ENCODE measurements at places on chromosomes 3 and 15.
A peak's percentile ranks its signal among the peaks of the same experiment; 100 is the strongest.

GRCh38 chr3:8767256-8767666, 2.2 kb downstream of the OXTR start:
- DNase-seq: no peak

DNA sequence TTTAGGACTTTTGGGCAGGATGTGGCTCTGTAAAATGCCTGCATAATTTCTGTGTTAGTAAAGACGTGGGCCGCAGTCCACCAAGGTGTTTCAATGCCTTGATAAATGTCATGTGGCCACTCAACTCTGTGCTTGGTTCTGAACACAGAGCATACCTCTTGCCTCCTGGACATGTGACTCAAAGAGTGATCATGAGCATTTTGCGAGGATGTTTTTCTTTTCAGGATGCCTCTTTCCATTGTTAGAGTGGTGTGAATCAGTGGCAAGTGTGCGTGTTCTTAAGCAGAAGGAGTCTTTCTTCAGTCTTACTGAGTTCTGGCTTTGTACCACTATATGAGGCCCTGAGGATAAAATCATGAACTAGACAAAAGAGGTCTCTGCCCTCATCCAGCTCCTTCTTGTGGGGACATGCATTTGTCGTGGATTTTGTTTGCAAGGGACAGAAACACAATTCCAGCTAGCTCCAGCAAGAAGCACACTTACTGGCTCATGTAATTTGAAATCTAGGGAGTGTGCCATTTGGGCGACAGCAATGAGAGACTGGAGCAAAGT, 363.4 kb downstream of the LRTM1 start:
- DNase-seq: no peak

- DNase-seq: no peak
These were observed 43.6 kb downstream of the RBPMS2 start for GRCh38 chr15:64731805-64732151.

- DNase-seq: no peak
These were observed 1308.0 kb downstream of the ROBO1 start for GRCh38 chr3:78459796-78460195.

GRCh38 chr3:128555841-128556240, 62.8 kb upstream of the GATA2 start:
- DNase-seq: no peak

GRCh38 chr3:47028667-47029066, 49.2 kb downstream of the NBEAL2 start:
- DNase-seq: no peak

DNA sequence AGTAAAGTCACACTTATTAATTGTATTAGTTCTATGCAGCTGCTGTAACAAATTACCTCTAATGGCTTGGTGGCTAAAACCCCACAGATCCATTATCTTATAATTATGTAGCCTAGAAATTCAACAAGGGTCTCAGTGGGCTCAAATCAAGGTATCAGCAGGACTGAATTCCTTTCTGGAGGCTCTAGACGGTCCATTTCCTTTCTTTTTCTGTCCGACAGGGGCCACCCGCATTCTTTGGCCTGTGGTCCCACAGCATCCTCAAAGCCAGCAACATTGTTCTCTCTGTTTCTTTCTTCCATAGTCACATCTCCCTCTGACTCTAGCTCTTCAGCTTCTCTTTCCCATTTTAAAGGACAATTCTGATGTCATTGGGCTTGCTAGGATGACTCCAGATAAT, 276.3 kb upstream of the ZNF717 start:
- DNase-seq: no peak

GRCh38 chr3:157469561-157470294, 33.1 kb downstream of the PTX3 start:
- no peak for DNase-seq

GRCh38 chr3:126121074-126121473, 37.1 kb upstream of the SLC41A3 start:
- no peak for DNase-seq

- no peak for DNase-seq
These were observed 44.6 kb downstream of the ONECUT1 start for GRCh38 chr15:52745326-52746161.

- no peak for DNase-seq
These were observed 20.8 kb downstream of the ARL14 start for GRCh38 chr3:160697637-160698380.

DNA sequence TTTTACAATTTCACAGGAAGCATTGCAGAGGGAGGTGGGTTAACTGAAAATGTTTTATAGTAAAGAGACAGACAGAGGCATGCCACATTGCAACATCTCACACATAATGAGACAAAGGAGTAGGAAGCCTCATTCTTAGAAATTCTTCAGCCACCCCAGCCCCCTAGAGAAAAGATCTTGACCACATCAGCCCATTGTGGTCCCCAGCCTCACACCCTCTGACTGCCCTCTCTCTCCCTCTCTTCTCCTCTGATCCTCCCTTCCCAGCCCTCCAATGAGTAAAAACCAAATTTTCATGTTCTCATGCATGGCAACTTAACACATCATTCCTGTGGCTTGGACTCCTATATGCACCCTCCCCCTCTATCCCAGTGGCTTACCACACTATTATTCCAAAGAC, 174.1 kb downstream of the UACA start:
- no peak for DNase-seq

DNA sequence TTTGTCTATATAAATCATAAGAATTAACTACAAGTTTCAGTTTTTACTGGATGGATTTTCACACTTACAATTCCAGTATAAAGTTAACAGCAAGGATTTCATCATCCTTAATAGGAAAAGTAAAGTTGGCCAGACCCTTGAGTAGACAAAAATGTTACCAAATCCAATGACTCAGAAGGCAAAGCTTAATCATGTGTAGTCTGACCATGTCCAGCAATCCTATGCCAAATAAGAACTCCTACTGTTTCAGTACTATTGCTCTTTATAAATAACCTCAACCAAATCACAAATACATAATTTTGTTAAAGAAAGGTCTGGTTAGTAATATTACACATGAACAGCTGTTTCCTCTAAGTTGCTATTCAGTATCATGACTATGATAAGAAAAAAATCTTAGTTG, 35.0 kb downstream of the PLOD2 start:
- peak; percentile 36 for DNase-seq

DNA sequence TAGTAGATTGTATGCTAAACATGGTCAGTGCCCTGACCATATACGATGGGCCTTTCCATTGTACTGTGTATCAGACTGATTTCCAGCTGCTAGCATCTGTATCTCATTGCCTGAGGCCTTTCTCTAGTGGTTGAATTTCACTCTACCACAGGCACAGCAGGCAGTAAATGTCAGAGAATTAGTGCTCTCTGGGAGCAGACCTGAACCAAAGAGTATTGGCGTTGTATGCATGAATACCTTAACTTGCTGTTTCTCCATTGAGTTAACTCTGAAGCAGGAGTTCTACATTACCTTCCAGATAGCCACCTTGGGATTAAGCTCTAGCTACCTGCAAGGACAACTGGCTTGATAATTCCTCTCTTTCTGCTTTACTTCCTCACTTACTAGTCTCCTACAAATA, 439.2 kb upstream of the EPHA3 start:
- DNase-seq: no peak

DNA sequence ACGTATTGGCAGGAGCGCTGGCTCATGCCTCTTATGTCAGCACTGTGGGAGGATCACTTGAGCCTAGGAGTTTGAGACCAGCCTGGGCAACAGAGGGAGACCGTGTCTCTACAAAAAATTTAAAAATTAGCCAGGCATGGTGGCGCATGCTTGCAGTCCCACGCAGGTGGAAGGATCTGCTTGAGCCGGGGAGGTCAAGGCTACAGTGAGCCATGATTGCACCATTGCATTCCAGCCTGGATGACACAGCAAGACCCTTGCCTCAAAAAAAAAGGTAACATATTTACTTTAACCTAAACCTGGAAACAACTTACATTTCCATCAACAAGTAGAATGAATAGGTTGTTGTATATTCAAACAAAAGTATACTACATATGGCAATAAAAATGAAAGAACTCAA, 78.1 kb downstream of the HERC2 start:
- no peak for DNase-seq

- no peak for DNase-seq
These were observed 117.0 kb downstream of the IMPG2 start for GRCh38 chr3:101203411-101203810.
